H4 (cell line): ENCODE measurements at places on chromosomes 12 and 14.

DNA sequence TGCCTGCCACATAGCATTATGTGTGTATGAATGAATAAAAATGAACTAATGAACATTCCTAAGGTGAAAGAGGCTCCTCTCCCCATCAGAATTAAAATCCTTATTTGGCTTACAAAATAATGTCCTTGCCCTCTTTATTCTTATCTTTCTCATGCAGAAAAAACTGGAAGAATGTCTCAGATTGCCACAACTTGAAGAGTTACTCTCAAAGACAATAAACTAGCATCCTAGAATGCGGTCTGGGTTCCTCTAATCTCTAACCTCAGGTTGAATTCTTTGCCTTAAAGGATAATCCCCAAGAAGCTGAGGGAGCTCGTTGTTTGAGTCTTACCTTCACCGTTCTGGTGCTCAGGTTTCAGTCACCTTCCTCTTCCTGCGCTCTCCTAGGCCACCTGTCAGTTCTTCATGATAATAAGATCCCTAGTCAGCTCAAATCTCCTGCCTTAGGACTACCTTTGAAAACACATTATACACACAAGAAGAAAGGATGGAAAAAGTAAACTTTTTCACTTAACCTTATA is 147.1 kb downstream of the PHLDA1 start:
- no peak for DNase-seq

GRCh38 chr12:87935216-87935615 is 94.0 kb downstream of the C12orf50 start:
- DNase-seq: no peak

DNA sequence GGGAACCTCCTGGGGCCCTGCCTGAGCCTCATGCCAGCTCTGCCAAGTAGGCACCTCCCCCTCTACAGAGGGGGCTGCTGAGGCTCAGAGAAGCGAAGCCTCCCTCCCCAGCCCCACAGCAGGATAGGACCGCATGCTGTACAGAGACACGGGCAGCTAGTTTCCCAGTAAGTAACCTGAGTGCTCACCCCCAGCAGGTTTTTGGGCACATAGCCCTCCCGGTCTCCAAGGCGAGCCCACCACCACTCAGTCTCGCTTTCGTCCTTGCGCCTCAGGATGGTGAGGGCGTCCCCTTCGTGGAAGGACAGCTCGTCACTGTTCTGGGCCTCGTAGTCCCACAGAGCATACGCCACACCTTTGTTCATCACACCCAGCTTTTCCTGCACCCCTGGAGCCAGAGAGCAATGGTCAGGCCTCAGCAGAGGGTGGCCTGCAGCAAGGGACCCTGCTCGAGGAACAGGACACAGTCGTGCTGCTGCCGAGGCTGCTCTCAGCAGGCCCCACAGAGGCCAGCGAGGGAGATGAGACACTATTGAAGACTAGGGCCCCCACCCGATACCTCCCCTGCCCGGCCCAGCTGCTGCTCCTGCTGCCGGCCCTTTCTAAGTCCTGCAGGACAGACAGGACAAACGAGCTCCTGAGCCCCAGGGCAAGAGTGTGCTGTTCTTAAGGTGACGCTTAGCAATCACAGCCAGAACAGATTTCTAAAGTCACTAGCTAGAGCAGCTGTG is 20.4 kb downstream of the ZFYVE21 start:
- no peak for DNase-seq

DNA sequence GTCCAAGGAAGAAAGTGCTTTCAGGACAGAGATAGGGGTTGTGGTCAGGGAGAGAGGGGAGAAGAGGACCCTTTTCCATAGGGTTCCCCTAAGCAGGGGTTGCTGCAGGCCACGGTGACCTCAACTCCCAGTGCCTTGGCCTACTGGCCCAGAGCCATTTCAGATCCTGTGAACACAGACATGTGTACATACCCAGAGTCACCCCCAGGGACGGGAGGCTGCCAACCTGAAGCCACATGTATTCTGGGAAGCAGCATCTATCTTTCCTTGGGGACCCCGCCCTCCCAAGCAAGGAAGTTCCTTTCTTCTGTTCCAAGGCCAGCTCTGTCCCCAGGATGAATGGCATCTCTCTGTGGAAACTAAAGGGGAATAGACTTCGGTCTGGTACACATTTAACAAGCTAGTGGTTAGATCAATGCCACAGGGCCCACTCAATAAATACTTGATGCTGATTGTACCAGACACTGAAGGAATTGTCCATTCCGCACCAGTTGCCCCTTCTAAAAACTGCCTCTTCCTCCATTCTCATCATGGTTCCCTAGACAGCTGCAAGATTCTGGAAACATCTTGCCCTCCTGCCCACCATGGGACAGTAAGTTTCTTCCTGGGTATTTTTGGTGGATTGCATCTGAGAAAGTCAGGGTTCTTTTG is 25.2 kb upstream of the DGLUCY start:
- DNase-seq: no peak

DNA sequence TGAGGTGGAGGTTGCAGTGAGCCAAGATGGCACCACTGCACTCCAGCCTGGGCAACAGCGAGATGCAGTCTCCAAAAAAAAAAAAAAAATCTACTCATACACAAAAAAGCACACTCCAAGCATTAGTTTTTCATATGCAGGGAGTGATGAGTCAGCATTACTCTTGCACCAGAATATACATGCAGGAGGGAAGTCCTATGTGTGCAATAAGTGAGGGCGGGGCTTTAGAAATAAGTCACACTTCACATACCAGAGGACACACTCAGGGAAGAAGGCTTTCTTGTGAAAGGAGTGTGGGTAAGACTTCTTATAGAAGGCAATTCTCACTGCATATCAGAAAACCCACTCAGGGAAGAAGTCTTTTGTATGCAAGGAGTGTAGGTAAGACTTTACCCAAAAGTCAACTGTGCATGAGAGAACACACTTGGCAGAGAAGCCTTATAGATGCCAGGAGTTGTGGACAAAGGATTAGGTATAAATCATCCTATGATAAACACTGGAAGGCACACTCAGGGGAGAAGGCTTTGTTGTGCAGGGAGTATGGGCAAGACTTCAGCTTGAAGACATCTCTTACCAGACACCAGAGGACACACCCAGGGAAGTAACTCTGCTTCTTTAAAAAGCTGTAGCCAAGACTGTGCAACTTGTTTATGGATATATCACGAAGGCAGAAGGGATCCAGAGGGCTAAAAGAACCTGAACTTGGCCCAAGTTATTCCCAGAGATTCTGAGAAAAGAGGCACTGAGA is 50.5 kb downstream of the ATF7 start:
- peak; percentile 26 for DNase-seq

- DNase-seq: no peak
These were observed at the start of gene TNFAIP2 for GRCh38 chr14:103122947-103123633. Gene TNFAIP2 (plus strand): TSS chr14:103123461. CDS start chr14:103126458, 2,997 bp downstream.

GRCh38 chr14:64845878-64846277 is 33.8 kb downstream of the SPTB start:
- DNase-seq: peak; percentile 17

- DNase-seq: no peak
These were observed 31.1 kb downstream of the METAP2 start for GRCh38 chr12:95505039-95505438.

GRCh38 chr12:52543985-52544883 is 8.7 kb downstream of the KRT71 start:
- no peak for DNase-seq

DNA sequence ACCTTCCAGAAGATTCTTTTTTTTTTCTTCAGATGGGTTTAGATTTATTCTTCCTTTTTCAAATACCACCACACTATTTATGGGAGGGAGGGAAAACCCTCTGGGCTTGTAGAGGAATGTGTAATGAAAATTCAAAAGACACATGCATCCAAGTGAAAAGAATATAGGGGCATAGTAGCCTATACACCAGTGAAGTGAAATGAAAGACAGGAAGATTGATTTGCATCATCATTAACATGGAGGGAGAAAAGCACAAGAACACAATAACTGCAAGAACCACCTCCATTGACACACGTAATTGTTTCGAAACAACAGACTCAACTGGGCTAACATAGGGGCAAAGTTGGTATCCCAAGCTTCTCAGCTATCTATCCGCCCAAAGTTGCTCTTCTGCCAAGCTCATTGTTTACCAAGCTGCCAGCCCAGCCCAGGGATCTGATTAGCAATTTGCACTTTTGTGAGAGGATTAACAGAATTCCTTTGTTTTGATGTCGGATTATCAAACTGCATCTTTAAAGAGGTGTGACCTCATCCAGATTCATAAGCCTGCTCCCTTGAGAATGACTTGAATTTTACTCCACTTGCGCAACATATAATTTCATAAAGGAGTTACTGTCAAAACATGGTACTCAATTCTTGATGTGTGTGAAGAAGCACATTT is 430.5 kb upstream of the SOX5 start:
- no peak for DNase-seq

DNA sequence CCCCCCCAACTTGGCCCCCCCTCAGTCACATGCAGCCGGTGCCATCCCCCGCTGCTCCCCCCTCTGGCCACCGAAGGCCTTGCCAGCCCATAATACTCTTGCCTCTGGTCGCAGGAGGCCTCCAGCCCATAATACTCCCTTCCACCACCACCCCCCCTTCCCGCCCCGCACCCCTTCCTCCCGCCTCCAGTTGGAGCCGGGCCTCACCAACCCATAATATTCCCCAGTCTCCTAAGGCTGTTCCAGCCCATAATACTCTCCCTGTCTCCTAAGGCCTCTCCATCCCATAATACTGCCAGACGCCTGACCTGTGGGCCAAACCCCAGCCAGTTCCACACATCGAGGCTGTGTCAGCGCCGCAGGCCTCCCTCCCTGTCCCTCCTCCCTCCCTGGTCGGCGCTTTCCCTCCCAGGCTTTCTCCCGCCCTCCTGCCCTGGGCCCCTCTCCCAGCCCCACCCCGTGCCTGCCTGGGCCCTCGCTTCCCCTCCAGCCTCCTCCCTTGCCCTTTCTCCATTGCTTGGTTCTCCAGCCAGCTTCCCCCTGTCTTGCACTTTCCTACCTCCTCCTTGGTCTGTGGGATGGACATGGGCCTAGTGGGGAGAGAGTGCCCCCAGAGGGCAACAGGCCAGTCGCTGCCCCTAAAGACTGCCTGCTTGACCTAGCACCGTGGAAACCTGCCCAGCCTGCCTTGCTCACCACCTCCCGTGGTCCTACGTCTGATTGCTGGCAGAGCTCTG is 6.8 kb upstream of the CHD4 start:
- peak; percentile 100 for DNase-seq

DNA sequence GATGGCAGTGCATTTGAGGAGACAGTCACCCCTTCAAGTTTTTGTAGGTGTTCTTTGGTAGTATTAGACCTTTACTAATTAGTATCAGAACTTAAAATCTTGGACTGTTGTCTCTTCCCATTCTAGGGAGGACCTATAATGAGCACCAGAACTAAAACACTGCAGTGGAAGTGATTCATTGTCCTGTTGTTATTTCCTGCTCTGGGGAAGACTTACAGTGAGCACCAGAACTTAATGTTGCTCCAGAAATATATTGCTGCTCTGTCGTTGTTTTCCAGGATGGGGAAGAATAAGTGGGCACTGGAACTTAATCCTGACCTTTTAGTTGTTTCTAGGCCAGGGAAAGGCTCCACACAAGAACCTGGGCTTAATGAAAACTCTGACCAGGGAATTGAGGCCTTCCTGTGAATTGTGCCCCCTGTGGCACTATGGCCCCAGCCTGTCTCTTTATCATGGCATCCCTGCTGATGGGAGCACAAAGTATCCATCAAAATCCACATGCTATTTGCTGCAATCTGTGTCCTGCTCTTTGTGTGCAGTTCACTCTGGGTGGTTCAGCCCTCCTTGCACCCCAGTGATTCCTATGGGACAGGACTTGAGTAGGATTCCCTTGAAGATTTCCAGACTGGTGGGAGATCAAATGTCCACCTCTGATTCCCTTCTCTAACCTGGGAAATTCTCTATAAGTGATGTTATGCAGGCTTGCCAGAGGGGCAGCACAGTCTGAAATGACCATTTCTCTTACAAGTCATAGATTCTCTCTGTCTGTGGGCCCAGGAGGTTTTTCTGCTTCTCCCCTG is 175.8 kb downstream of the PAWR start:
- no peak for DNase-seq

DNA sequence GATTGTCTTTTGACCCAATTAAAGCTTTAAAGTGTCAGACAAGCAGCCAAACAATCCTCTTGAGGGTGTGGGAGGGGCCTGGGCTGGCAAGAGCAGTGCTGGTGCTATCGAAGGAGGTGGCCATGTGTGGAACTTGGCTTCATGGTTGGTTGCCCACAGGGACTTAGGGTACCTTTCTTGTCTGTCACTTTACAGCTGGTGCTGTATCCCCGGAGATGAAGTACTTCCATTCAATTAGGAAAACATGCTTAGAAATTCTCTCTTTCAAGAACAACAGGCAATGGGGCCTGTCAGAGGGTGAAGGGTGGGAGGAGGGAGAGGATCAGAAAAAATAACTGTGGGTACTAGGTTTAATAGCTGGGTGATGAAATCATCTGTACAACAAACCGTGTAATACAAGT is 86.5 kb downstream of the DAAM1 start:
- peak; percentile 37 for DNase-seq

DNA sequence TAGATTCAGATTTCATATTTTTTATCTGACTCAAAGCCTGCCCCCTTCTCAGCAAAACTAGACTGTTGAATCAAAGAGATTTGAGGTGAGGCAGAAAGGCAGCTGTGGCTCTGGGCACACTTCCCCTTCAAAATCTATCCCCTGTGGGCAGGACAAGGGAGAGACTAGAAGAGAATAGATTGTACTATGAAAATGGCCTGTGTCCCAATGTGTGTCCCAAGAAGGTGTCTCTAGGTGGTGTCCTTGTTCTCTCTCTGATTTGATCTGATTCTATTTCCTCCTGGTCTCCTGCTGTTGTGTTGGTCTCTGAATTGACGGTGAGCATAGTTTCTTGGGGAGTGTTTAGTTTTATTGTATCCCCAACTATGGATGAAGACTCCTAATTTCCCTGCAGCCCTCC is 565.8 kb upstream of the ATP2B1 start:
- DNase-seq: no peak

GRCh38 chr12:82436354-82436753 is 78.0 kb downstream of the METTL25 start:
- DNase-seq: no peak

DNA sequence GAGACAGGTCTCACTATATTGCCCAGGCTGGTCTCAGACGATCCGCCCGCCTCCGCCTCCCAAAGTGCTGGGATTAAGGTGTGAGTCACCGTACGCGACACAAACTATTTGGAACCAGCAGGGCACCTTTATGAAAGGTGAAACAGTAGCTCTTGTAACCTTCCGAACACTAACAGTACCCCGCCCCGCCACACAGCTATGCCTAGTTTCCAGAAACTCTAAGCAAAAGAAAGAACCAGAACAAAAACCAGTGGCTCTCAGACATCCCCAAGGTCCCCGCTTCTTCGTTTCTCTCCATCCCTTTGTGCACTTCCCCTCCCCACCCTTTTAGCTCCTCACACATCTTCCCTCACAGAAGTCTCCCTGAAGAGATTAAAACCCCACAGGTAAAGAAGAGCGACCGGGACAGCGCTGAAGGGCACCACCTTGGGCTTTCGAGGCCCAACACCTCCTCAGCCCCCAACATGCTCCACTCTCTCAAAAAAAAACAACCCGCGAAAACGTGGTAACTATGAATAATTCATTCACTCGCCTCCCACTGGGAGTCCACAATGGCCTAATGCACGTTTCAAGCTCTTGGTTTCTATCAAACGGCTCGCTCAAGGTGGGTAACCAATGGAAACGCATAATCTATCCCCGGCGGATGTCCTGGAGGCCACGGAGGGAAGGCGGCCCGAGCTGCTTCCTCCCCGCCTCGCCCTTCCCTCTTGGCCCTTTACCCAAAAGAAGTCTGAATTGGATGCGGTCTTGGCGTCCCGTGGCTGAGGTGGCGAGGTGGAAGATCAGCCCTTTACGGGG is 877 bp downstream of the BAG5 start:
- no peak for DNase-seq
